ENCODE measurements at places on chromosomes 16 and 17.

DNA sequence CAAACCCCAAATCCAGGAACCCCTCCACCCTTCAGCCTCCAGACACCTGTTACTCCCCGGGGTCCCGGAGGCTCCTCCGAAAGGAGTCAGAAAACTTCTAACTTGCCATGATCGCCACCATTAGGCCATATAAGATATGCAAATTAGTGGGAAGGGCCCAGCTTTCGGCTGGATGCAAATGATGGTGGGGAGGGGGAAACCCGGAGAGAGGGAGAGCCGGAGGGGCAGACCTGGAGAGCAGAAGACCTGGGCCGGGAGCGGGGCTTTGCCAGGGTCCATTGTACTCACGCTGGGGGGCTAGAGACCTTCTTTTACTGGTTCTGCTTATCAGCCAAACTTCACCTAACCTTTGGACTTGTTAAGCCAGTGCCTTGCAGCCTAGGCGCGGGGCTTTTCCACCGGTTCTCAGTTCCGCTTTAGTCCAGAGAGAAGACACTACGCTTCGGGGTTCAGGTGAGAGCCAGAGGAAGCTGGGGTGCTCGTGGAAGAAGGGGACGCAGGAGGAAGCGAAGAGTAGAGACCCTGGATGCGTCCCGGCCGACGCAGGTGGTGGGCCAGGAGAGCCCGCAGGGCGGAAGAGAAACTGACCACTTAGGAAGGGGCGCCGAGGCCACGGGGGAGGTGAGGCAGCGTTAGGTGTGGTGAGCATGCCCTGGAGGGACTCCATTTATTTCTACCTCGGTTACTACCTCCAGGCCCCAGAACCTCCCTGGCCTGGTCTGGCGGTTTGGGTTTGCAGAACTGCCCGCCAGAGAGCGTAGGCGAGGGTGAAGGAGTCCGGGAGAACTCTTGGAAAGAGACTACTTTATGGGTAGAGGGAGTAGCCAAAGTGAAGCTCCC, at the start of gene HNF1B:
HNF1B (minus strand) TSS at position 99 of the 840 bp plus-strand sequence. CDS start 175 bp downstream, outside the sequence.
- no peak for DNase-seq

DNA sequence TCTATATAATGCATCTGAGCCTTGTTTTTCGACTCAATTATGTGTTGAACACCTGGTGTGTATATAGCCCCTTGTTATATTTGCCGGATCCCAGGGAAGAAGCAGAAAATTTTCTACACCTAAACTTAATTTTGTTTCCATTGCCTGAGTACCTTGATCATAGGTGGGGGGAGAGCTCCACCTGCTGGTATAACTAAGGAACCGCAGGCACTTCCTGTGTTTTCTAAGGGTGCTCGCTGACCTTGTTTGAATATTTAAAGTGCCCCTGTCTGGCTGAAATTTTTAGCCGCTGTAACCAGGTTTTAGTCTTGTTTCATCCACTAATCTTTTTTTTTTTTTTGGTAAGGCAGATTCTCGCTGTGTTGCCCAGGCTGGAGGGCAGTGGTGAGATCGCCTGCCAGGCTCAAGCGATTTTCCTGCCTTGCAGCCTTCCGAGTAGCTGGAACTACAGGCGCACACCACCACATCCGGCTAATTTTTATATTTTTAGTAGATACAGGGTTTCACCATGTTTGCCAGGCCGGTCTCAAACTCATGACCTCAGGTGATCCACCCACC, 6.5 kb upstream of the NUBP1 start:
- no peak for DNase-seq

DNA sequence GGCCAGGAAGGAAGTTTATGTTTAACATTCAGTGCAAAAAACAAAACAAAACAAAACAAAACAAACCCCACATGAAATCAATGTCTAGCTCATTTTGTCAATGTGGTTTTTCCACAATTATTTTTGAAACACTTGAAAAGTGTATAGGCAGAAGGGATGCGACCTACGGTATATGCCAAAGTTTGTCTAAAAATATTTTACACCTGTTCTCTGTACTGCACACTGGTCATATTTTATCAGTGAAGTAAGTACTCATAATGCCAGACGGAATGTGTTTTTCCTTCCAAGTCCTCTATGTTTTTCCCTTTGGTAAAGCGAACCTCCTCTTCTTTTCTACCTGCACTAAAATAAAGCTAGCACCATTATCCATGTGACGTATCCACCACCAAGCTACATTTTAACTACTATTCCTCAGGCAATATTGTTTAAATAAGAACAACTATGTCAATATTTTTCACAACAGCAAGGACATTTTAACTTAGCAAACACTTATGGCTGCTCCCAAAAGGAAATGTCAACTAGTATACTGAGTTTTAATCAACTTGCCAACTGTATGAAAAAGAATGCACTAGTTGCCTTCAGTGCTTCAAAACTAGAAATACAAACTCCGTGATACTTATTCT, 10.3 kb downstream of the TOB1 start:
- DNase-seq = no peak

DNA sequence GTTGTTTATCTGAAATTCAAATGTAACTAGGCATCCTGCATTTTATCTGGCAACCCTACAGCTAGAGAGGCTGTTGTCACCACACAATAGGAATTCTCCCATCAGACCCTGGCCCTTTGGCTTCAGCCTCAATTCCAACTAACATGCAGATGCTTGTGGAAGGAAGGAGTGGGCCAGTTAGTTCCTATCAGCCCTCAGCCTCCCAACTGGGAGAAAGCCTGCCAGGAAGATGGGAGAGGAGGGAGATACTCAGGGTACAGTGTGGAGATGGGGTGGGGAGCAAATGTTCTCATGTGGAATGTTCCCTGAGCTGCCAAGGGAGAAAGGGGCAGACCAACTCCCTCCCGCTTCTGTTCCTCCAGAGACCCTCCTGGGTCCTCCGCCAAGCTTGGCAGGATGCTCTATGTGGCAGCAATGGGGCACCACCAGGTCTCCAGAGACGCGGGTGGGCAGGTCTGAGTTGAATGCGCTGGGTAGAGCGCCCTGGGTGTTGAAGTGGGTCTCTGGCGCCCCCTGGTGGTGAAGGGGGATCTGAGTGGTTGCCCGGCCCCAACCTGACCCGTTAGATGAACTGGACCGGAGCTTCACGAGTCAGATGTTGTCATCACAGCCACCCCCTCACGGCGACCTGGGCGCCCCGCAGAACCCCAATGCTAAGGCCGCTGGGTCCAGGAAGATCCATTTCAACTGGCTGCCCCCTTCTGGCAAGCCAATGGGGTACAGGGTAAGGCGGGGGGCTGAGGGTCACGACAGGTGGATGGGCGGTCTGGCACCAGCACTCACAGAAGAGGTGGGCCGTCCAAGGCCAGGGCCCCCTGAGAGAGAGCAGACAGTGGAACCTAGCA, 15.2 kb downstream of the GALK1 start:
- DNase-seq = no peak

DNA sequence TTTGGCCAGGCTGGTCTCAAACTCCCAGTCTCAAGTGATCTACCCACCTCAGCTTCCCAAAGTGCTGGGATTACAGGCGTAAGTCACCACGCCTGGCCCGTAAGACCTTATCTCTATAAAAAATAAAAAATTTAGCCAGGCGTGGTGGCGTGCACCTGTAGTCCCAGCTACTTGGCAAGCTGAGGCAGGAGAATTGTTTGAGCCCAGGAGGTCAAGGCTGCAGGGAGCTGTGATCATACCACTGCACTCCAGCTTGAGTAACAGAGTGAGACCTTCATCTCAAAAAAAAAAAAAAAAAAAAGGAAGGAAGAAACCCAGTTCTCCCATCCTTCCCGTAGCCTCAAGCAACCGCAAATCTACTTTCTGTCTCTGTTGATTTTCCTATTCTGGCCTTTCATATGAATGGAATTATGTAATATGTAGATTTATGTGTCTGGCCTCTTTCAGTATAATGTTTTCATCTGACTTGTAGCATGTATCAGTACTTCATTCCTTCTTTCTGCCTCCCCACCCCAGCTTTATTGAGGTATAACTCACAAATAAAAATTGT, 11.2 kb downstream of the CASC3 start:
- no peak for DNase-seq

- no peak for DNase-seq
Measured at GRCh38 chr17:44310188-44310587, 1.8 kb downstream of the RUNDC3A start.

- DNase-seq = no peak
Measured at GRCh38 chr16:80226499-80226898, 314.3 kb upstream of the DYNLRB2 start.

GRCh38 chr16:89041571-89042481, 51.8 kb upstream of the ACSF3 start:
- DNase-seq = no peak

DNA sequence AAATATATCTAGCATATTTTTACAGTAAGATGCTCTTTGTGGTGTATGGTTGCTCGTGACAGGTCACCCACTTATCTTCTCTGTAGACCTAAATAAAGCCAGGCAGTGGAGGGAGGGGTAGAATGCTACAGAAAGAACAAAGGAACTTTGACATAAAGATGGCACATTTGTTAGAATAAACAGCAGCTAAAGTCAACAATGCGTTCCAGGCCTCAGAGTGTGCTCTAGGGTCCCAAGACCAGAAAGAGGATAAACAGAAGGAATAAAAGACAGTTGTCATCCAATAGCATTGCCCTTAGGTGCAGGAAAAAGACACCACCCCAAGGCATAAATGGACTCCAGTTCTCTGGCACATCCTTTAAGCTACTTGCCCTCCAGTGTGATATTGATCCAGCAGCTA, 523.0 kb upstream of the CDH11 start:
- DNase-seq = no peak

- DNase-seq = no peak
Measured at GRCh38 chr17:3979290-3979611, 15.0 kb upstream of the ATP2A3 start.

DNA sequence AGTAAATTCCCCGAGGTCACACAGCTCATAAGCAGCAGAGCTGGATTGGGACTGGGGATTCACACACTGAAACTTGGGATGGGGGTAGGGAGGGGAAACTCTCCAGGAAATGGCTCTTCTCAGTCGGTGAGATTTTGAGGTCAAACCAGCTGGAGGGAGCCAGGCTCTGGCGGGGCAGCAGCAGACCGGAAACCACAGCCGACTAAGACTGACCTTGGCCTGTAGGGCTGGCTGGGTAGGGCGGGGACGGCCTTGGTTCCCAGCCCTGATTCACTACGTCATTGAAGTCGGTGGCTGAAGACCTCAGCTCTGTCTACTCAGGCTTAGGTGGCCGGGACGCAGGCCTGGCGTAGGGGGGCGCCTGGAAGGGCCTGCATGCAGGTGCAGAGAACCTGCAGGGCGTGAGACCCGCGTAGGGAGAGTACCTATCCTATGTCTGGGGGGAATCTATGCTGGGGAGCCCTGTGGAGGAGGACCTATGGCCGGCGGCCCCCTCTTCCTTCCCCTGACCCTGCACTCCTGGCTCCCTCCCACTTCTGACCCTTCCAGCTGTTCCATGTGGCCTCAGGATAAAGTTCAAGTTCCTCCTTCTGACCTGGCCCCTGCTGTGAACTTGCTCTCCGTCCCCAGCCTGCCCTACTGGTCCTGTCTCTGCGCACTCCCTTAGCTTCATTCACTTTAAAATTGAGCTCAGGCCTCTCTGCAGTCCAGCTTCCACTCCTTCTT, 11.9 kb upstream of the SLC4A1 start:
- DNase-seq = peak; percentile 48

DNA sequence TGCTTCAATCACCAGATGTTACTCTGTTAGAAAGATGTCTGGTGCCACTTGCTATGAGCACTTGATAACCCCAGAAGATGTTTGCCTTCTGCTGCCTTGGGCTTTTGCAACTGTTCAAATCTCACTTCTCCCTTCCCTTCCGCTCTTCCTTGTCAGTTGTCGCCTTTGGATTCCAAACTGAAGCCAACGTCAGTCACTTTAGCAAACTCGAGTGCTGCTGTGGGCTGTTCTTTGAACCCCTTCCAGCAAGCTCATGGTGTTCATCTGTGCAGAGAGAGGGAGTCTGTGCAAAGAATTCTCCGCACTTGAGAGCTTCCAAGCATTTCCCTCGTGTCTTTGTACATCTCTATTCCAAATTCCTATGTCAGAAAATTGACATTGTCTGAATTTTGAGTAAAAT, 879.4 kb downstream of the CDH11 start:
- no peak for DNase-seq

DNA sequence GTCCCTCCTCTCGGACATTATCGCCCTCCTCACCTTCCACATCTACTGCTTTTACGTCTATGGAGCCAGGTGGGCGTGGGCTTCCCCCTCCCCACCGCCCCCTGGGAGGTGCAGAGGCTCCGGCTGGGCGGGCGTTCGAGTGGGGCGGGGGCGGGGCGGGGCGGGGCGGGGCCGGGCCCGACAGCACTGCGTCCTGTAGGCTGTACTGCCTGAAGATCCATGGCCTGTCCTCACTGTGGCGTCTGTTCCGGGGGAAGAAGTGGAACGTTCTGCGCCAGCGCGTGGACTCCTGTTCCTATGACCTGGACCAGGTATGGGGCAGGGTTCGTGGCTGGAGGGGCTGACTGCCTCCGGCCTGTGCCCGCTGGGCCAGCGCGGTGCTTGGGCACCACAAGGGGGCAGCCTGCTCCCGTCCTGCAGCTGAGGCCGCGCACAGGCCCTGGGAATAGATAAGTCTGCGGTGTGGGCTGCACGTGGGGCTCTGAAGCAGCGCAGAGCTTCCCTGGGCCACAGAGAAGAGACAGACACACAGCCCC, 9.2 kb downstream of the PIGQ start:
- no peak for DNase-seq

DNA sequence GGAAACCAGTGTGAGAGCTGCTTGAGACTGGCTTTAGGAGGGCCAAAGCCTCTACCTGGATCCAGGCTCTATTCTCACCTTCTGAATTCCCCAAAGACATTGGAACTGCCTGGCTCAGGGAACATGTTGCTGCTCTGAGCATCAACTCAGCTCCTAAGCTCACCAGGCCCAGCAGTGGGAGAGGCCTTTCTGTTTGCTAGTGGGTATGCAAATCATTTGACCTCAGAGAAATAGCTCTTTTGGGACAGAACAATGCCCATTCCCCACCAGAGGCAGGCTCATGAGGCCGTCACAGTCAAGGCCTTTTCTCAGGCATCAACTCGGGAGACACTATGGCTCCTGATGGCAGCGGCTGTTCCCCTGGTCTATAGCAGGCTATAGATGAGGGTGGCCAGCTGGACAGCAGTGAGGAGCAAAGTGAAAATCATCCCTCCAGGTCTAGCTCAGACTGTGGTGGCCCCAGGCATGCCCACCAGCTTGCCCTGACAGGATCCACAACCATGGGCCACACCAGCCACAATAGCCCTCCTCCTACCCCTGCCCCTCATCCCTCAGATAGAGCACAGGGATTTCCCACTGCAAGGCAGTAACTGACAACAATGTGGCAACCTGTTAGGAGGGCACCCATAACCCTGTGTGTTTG, 30.4 kb upstream of the GFOD2 start:
- no peak for DNase-seq

- DNase-seq = no peak
Measured at GRCh38 chr17:41098481-41098880, 539 bp upstream of the KRTAP4-8 start.

DNA sequence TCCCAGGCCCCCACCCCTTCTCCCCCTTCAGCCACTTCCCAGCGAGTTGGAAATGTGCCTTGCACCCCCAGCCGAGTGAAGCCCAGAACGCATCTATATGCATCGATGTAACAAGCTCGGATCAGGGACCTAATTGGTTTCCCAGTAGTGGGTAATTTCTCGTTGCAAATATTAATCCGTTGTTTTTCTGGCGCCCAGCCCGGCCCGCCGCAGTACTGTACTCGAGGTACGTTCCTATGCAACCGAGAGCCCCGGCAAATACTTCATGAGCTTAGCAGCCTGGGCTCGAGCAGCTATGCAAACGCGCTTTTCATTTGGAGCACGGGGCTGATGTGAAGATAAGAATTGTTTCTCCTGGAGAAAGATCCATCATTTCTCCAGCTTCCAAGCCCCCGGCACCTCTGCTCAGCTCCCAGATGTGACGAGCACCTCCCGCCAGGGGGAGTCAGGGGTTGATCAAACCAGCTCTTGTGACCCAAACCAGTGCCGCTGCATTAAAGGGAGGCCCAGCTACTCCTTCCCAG, 229.8 kb downstream of the KATNIP start:
- no peak for DNase-seq

GRCh38 chr16:84893849-84894599, 74.2 kb downstream of the CRISPLD2 start:
- no peak for DNase-seq
